ENCODE measurements at places on chromosomes 2 and 18. TPM values are rescaled to one million over a fixed set of nuclear protein-coding genes. Genes with fewer than 3 reads are reported as not detected.

- H3K4me1 ChIP-seq, result no peaks in the 10 kb centered on the region
- no peak overlapping the region for H3K27ac ChIP-seq
- H3K36me3 ChIP-seq, result no peaks in the 10 kb centered on the region
- no peak for DNase-seq
Observed at GRCh38 chr2:119462574-119462973, 30.9 kb downstream of the TMEM37 start.

GRCh38 chr2:216142540-216142939, 33.4 kb downstream of the XRCC5 start:
- DNase-seq, result no peak
- peaks cover 96% of the 10 kb centered on the region for H3K36me3 ChIP-seq
- no peaks in the 10 kb centered on the region for H3K4me1 ChIP-seq

DNA sequence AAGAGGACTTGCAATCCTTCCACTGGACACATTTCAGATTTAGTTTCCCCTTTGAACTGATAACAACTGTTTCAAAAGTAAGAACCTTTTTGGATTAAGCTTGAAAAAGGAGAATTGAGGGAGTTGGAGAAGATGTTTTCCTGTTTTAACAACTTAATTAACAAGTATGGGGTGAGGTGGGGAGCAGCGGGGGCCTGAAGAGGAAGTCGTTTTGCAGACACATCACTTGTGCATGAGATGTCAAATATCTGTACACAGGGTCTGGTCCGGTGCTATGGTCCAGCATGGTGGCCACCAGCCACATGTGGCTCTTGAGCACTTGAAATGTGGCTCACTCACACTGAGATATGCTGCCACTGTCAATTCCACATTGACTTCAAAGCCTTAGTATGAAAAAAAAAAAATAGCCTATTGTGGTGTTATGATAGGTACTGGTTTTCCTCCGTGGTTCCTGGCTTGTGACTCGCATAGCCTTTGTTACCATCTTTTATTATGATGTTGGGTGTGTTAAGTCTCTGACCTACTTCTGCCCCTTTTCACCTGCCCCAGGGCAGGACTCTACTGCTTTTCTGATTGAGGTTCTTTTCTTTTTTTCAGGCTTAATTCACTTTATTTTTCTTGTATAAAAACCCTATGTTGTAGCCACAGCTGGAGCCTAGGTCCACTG, 205.5 kb downstream of the BCL2 start:
- H3K27me3 ChIP-seq, result no peaks in the 10 kb centered on the region
- DNase-seq, result no peak
- no peak overlapping the region for H3K4me3 ChIP-seq

The GCG gene
- polyA plus RNA-seq, result not detected

The TTN gene
- polyA plus RNA-seq, result 0.30 TPM

The CAPN10 gene
- polyA plus RNA-seq, result 44.5 TPM

The RBBP8 gene
- polyA plus RNA-seq, result 16.1 TPM

The DNAJB2 gene
- 28.6 TPM for polyA plus RNA-seq
